ENCODE measurements at places on chromosomes 12 and 14. TPM values are rescaled to one million over a fixed set of nuclear protein-coding genes. Genes with fewer than 3 reads are reported as not detected.
A peak's percentile ranks its signal among the peaks of the same experiment; 100 is the strongest.

DNA sequence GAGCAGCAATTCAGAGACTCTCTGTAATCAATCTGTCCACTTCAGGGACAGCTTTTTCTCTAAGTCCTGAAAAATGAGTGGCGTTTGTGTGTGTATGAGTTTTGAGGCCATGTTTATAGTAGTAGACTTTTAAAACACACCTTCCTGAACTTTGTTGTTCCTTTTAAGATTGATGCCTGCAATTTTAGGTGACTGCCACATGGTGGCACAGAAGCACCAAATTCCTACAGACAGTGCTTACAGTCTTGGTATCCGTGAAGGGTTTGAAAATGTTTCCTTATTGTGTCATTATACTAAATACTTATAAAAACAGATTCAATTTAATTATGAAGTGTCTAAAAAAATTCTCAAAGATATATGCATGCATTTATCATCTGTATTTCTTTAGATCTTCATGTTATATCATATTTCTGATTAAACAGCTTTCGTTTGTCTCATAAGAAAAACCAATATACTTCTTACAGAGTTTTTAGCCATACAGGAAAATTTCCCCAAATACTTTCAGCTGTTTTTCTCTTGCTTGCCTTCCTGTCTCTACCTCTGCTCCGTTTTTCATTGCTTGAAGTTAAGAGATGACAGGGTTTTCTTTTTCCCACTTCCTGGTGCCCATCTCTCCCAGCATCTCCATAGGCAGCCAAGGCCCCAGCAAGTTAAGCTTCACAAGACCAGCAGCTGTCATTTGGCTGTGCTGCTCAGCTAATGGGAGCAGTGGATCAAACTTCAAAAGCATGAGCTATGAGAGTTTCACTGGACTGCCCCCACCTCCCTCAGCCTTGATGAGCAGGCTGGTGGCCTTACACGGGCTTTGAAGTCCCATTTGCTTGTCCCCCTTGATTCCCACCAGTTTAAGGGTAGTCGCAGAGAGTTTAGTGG, 259.6 kb downstream of the AKAP6 start:
- no peak overlapping the region for H3K4me3 ChIP-seq
- no peak for DNase-seq

GRCh38 chr12:18277196-18277595, 15.9 kb downstream of the PIK3C2G start:
- no peak overlapping the region for H3K27ac ChIP-seq
- H3K4me3 ChIP-seq = no peak overlapping the region
- no peaks in the 10 kb centered on the region for H3K4me1 ChIP-seq
- no peaks in the 10 kb centered on the region for H3K27me3 ChIP-seq

- peaks cover 32% of the 10 kb centered on the region for H3K4me1 ChIP-seq
- H3K27ac ChIP-seq = no peak overlapping the region
- H3K27me3 ChIP-seq = no peaks in the 10 kb centered on the region
- no peak for DNase-seq
Measured at GRCh38 chr12:50638482-50638880, 125.4 kb upstream of the ATF1 start.

GRCh38 chr14:59037086-59037485, 151.4 kb upstream of the DAAM1 start:
- H3K4me3 ChIP-seq = no peak overlapping the region
- no peaks in the 10 kb centered on the region for H3K4me1 ChIP-seq
- H3K36me3 ChIP-seq = no peaks in the 10 kb centered on the region
- no peak overlapping the region for H3K27ac ChIP-seq

DNA sequence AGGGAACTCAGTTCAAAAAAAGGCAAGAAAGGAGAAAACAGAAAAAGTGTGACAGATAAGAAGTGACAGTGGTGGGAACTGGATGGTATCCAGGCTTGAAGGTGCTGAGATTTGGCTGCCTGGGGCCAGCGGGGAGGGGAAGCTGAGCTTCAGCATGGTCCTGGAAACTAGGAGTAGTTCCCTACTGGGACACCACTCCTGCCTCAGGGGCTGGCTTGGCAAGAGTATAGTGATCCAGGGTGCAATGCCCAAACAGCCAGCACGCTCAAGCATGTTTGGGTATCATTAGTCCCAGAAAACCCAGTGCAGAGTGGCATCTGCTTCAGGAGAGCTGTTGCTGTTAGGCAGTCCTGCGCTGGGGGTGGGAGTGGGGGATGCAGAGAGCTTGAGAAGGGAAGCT, 49.5 kb upstream of the KTN1 start:
- H3K27ac ChIP-seq = no peak overlapping the region
- no peaks in the 10 kb centered on the region for H3K27me3 ChIP-seq
- no peak for DNase-seq
- H3K4me3 ChIP-seq = no peak overlapping the region
- no peaks in the 10 kb centered on the region for H3K36me3 ChIP-seq

DNA sequence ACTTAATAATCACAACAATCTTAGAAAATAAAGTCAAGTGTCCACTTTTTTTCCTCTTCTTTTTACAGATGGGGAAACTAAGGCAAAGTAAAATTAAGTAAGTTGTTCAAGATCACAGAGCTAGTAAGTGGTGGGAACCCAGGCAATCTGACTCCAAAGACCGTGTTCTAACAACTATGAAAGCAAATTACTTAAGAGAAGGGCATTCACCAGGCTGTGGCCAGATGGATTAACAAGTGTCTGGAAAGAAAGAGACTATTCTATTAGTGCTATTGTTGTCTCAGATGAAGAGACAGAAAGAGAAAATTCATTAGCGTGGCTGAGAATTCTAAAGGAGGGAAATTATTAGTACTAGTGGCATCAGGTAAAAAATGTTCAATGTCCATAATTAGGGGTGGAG, 48.5 kb downstream of the FGD6 start:
- no peaks in the 10 kb centered on the region for H3K27me3 ChIP-seq
- no peak overlapping the region for H3K27ac ChIP-seq
- H3K4me3 ChIP-seq = no peak overlapping the region
- H3K4me1 ChIP-seq = no peaks in the 10 kb centered on the region

DNA sequence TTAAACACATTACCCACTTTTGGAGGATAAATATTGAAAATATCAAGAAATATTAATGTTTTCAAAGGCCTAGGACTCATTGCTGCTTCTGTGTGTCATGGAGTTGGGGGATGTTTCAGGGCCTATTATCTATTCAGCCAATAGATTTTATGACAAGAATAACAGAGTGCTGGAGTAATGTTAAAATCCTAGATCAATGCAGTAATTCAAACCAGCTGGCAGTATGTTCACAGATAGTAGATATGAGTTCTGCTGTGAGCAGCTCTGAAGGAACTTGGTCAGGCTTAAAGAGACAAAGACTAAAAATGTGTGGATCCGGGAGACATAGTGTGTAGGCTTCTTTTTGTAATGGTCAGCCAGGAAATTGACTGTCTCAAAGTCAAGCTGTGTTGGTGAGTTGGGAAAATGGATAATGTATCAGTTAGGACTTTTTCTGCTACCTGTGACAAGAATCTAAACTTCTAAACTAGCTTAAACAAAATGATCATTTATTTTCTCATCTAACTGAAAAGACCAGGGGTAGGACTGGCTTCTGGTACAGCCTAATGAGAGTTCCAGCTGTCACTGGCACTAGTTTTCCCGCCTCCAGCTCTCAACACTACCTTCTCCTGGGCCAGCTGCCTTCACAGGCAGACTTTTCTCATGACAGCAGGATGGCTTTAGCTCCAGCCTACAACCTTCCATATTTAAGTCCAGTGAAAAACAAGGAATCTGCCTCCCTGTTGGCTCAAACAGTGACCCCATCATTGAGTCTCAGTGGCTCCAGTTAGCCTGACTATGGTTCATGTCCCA, 16.3 kb upstream of the POLR3B start:
- H3K4me3 ChIP-seq = no peak overlapping the region
- H3K27me3 ChIP-seq = no peaks in the 10 kb centered on the region
- no peaks in the 10 kb centered on the region for H3K36me3 ChIP-seq
- no peaks in the 10 kb centered on the region for H3K4me1 ChIP-seq

DNA sequence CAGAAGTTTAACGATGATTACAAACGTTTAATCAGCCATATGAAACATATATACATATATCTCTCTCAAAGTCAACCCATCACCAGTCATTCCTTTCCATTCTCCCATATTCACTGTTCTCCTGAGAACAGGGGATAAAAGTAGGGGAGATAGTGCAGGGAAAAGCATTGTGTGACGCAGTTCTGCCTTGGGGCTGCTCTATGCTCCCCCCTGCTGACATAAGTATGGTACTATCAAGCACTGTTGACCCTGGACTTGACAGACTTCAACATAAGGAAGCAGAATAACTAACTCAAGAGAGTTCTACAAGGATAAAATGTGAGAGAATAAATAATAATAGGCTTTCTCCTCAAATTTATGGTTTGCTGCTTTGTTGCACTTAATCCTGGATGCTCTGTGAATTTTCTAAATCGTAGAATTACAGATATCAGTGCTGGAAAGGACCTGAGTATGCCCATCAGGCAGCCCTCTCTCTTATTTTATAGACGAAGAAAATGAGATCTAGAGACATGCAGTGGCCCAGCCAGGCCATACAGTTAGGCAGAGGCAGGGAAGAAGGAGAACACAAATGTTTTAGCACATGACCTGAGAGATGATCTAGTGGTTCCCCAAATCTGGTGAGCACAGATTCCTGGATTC, 87.2 kb downstream of the SCN8A start:
- H3K4me3 ChIP-seq = no peak overlapping the region
- DNase-seq = peak; percentile 21
- peaks cover 4% of the 10 kb centered on the region for H3K4me1 ChIP-seq
- peaks cover 32% of the 10 kb centered on the region for H3K27me3 ChIP-seq

GRCh38 chr14:21258889-21259787, 10.1 kb downstream of the HNRNPC start:
- peaks cover 82% of the 10 kb centered on the region for H3K36me3 ChIP-seq
- peak overlapping the region; percentile 1 for H3K4me3 ChIP-seq
- DNase-seq = no peak
- peaks cover 82% of the 10 kb centered on the region for H3K4me1 ChIP-seq
- H3K27ac ChIP-seq = peak overlapping the region; percentile 3

FITM1 gene
- total RNA-seq = 1.3 TPM

DNA sequence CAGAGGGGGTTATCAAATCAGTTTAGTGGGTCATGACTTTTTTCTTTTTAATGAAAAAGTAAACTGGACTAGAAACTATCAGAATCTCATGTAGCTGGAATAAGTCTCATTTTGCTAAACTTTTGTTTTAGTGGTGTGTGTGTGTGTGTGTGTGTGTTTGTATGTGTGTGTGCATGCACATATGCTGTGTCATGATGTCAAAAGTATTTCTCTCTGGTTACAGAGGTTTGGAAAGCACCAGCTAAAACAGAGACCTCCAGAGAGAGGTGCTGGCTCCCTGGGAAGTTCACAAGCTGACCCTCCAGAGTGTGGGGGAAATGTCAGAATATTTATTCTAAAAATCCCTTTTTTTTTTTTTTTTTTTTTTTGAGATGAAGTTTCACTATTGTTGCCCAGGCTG, 114.7 kb downstream of the LGMN start:
- peaks cover 4% of the 10 kb centered on the region for H3K36me3 ChIP-seq
- no peaks in the 10 kb centered on the region for H3K27me3 ChIP-seq
- H3K4me1 ChIP-seq = peaks cover 10% of the 10 kb centered on the region
- no peak for DNase-seq

DNA sequence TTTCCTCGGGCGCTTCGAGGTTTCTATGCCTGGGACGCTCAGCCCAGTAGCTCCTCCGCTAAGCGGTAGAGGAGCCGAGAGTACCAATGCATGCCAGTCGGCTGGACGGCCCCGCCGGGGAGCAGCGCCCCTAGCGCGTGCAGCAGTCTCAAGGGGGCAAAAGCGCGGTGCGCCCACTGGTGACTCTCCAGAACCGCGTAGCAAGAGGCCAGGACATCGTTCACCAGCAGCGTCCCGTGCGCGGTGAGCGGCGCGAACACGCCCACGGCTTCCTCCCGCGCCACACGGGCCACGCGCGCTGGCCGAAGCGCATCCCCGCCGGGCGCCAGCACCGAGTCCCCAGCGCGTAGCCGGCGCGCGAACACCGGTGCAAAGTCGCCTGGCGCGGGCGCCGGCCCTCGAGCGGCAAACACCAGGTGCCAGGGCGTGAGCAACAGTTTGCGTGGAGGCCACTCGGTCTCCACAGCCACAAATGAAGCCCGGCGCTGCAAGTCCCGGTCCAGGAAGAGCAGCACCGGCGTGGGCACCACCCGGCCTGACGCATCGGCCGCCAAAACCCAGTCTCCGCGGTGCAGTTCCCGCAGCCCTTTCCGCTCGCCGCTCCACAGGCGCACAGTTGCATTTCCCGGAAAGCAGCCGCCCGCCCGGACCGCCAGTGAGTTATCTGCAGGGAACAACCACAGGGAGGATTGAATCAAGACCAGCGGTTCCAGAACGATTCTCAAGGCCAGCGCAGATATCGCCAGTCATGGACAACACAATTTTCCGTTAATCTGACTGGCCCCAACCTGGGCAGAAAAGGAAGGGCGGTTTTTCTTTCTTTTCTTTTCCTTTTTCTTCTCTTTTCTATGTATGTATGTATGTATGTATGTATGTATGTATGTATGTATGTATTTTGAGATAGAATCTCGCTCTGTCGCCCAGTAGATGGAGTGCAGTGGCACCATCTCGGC, 4.5 kb downstream of the DHH start:
- H3K4me1 ChIP-seq = peaks cover 73% of the 10 kb centered on the region
- peak overlapping the region; percentile 65 for H3K4me3 ChIP-seq
- H3K27ac ChIP-seq = peak overlapping the region; percentile 58
- peaks cover 59% of the 10 kb centered on the region for H3K27me3 ChIP-seq
- peak; percentile 58 for DNase-seq

- peak overlapping the region; percentile 37 for H3K27ac ChIP-seq
- peak; percentile 48 for DNase-seq
- H3K36me3 ChIP-seq = peaks cover 13% of the 10 kb centered on the region
- no peaks in the 10 kb centered on the region for H3K27me3 ChIP-seq
- H3K4me3 ChIP-seq = no peak overlapping the region
Measured at GRCh38 chr14:55336162-55336561, 64.9 kb downstream of the FBXO34 start.

KRT74 gene
- total RNA-seq = not detected

- H3K36me3 ChIP-seq = no peaks in the 10 kb centered on the region
- no peak overlapping the region for H3K4me3 ChIP-seq
- no peak overlapping the region for H3K27ac ChIP-seq
- no peaks in the 10 kb centered on the region for H3K4me1 ChIP-seq
Measured at GRCh38 chr12:29561664-29562071, 64.2 kb upstream of the OVCH1 start.

- no peaks in the 10 kb centered on the region for H3K36me3 ChIP-seq
- H3K4me1 ChIP-seq = no peaks in the 10 kb centered on the region
- no peak overlapping the region for H3K27ac ChIP-seq
- H3K4me3 ChIP-seq = no peak overlapping the region
Measured at GRCh38 chr14:82724316-82724715, 1190.7 kb upstream of the SEL1L start.

DNA sequence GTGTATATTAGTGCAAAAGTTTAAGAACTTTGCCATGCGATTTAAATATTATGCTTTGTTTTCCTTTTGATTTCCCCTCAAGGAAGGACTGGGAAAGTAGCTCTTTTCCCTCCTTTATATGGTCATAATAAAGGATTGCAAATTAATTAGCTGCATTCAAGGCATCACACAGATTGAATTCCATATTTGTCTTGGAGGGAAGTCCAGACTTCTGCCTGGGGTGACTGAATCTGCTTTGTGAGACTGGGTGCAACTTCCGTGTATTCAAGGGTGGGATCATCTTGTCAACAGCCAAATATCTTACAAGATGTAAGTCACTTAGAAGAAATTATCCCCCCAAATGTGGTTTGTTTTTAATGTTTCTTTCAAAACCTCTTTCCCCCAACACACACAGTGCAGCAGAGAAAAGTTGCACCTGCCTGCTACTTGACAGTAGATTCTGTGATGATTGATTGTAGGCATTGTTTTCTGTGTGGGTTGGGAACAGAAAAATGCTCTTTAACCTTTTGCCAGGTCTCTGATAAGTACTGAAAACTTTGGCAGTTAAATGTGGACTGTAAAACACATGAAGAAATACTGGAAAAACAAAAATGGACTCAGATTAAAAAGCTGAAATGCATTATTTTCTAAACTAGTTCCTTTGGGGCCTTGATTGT, 28.4 kb downstream of the STK38L start:
- no peak for DNase-seq
- H3K27ac ChIP-seq = no peak overlapping the region
- no peak overlapping the region for H3K4me3 ChIP-seq
- H3K27me3 ChIP-seq = no peaks in the 10 kb centered on the region
- H3K36me3 ChIP-seq = peaks cover 6% of the 10 kb centered on the region

MMP19 gene
- total RNA-seq = not detected

KCNJ8 gene
- total RNA-seq = not detected
